GM12892 (cell line): ENCODE measurements at places on chromosomes 2 and 18.

DNA sequence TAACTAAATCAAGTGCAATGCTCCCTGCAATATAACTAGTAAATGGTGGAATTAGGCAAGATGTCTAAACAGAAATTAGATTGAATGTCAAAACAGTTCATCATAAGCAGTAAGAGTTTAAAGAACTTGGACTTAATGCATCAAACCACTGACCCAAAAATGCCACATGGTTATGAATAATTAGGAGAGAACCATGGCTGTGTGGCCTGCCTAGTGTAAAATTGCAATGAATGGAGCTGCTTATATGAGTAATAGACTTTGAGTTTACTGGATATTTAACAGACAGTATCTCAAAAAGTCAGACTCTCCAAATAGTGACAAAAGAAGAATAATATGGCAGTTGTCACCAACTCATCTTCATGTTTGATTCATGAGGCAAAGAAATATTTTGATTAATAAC is 101.6 kb upstream of the COL5A2 start:
- no peak for DNase-seq

GRCh38 chr2:128628996-128629395 is 310.3 kb upstream of the HS6ST1 start:
- DNase-seq = no peak

- DNase-seq = no peak
These were observed 10.5 kb upstream of the LAPTM4A start for GRCh38 chr2:20061940-20062339.

DNA sequence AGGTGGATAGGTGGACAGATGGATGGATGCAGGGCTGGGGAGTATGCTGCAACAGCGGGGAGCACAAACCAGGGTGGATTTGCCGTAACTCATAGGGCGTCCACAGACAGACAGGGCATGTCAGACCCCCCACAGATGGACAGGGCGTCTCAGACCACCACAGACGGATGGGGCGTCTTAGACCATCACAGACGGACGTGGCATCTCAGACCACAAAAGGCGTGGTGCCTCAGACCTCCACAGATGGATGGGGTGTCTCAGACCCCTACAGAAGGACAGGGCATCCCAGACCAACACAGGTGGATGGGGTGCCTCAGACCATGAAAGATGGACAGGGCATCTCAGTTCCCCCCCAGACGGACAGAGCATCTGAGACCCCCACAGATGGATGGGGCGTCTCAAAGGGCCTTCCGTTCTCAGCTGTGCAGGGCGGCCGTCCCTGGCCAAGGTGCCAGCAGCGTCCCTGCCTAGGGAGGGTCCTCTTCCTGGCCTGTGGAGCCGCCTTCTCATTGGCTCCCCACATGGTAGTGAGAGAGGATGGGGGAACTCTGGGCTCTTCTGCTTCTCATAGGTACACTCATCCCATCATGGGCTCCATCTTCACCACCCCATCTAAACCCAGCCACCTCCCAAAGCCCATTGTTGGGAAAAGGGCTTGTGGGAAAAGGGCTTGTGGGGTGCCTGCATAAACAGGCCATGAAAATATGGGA is 2.1 kb downstream of the ANKMY1 start:
- DNase-seq = no peak

DNA sequence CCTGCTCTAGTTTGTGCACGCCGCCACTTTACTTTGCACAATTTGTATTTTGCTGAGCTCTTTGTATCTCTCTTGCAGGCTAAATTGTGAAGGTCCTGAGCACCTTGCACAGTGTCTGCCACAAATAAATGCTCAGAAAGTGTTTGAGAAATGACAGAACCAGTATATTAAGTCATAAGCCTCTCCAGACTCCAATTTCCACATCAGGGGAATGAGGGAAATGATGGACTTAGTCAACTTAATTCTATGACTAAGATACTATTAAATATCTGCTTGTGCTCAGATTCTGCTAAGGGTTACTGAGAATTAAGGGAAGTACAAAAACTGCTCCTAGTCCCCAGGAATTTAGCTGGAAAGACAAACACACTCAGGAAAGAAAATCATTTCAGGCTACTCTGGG is 239.1 kb upstream of the SLC14A2 start:
- no peak for DNase-seq

- no peak for DNase-seq
These were observed 61.8 kb downstream of the ARHGAP25 start for GRCh38 chr2:68796295-68796905.

- no peak for DNase-seq
These were observed 404.0 kb downstream of the ADCYAP1 start for GRCh38 chr18:1308686-1309085.

GRCh38 chr2:44086629-44087028 is 82.0 kb upstream of the PPM1B start:
- no peak for DNase-seq

DNA sequence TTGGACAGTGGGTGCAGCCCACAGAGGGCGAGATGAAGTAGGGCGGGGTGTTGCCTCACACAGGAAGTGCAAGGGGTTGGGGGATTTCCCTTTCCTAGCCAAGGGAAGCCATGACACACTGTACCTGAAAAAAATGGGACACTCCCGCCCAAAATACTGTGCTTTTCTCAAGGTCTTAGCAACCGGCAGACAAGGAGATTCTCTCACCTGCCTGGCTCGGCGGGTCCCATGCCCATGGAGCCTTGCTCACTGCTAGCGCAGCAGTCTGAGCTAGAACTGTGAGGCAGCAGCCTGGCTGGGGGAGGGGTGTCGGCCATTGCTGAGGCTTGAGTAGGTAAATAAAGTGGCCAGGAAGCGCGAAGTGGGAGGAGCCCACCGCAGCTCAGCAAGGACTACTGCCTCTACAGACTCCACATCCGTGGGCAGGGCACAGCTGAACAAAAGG is 244.7 kb downstream of the NBAS start:
- no peak for DNase-seq

DNA sequence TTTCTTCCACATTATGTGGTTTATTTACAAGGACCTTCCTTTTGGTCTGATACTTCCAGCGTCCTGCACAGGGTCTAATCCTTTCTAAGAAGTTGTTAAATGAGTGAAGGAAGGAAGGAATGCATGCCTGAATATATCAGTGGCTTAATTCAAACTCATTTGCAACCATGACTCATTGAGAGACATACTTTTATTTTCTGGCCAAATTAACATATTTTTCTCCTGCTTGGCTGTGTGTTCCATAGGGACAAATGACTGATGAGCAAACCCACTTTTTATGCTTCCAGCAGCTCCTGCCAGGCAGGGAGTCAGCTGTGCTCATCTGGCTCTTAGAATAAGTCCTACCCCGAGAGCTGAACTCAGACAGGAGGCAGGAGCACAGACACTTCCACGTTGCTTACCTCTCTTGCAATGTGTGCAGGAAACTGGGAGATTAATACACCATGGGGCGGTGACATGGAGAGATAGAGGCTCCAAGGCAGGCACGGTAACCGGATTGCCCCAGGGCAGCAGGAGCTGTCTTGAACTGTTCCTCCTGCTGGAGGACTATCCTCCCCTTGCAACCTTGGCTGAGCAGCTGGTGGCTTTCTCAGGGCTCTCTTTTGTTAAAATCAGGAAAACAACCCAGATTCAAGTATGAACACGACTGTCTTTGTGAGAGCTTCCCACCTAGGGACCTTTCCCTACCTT is 667.5 kb upstream of the HS6ST1 start:
- DNase-seq = no peak
